ENCODE measurements at places on chromosomes 5 and 9. TPM values are rescaled to one million over a fixed set of nuclear protein-coding genes. Genes with fewer than 3 reads are reported as not detected.

RCL1 gene
- 20.5 TPM for total RNA-seq

SPATA9 gene
- not detected for total RNA-seq

SSBP2 gene
- total RNA-seq = 10.9 TPM

C7 gene
- total RNA-seq = 60.1 TPM
